Stimulated activated naive CD8-positive, alpha-beta T cell treated with anti-CD3 and anti-CD28 coated beads, Interleukin-15, Interleukin-2, amounts not matched to agents 100 U/mL and 50 U/mL, for 24 hours (primary cell): ENCODE measurements at places on chromosomes 1 and 21.

DNA sequence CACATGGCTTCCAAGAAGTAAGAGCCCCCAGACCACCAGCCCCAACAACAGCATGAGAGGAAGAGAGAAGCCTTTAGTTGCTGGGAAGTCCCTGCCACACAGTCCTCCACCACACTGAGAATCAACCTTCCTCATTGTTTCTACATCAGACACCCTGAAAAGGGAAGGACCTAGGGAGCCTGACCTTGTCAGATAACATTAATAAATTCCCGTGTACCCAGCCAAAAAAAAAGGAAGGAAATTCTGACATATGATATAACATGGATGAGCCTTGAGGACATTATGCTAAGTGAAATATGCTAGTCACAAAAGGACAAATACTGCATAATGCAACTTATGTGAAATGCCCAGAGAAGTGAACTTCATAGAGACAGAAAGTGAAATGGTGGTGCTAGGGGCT is 65.6 kb upstream of the ARHGAP29 start:
- DNase-seq = no peak

DNA sequence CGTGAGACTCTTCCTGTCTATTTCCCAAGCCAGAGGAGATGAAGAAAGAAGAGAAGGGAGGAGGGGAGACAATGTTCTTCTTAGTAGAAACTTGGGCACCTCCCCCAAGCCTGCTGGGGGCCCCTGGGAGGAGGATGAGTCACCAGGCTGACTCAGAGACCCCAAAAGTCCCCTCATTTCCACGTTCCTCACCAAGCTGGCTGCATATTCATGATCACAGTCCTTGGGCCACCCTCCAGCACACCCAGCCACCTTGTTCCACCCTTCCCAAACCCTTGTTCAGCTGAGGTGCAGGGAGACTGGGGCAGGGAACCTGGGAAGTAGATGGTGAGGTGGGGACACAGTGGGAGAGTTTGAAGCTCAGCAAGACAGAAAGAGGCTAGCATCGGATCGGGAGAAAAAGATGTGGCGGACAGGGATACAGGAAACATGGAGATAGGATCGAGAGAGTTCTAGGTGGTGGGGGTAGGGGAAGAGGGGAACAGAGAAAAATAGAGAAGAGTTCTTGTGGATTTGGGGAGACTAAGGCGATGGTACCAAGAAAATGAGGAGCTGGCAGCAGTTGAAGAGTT is 712 bp downstream of the RAB13 start:
- peak; percentile 71 for DNase-seq

DNA sequence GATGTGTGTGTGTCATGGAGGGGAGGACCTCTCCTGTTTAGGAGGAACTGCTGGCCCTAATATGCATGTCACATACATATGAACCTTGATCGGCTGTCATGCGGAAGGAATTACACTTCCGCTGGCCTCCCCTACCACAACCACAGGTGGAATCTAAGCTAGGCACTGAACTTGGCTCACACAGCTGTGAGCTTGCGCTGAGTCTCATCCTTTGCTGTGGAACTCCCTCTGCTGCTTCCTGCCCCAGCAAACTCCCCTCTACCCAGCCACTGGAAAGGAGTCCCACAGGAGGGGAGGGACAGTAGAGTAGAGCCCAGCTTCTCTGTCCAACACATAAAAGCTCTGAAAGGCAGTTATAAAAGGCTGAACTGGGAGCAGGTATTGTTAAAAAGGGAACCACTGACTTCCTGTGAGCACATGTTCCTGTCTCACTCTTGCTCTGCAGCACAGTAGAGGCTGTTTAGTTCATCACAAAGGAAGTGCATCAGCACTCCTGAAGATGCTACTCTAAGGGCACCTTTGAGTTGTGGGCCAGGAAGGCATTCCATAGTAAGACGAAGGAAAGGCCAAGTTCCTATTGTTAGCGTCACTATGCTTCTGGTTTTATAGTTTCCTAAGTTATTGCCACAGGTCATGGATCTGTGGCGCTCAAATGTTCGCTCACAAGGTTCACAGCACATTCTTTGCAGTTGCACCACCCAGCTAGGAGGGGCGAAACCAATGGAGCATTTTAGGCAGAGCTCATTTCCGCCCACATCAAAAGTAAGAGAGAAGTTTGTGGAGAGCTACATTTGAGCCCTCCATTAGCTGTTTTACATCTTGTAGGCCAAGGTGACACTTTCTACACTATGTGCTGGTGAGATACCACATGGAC is 17.7 kb upstream of the PTPRC start:
- peak; percentile 74 for DNase-seq

GRCh38 chr1:202056644-202057334 is 46.4 kb downstream of the ELF3 start:
- no peak for DNase-seq

DNA sequence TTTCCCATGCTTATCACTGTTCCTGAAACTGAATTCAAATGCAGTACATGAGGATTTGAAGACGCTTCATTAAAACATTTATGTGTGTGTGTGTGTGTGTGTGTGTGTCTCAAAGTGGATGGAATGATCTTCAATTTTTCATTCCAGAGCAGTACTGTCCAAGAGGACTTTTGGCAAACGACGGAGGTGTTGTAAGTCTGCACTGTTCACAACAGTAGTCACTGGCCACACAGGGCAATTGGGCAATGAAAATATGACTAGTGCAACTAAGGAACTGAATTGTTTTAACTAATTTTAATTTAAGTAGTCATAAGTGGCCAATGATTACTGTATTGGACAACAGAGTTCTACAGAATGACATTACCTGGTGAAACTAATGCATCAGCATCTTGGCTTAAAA is 5.0 kb downstream of the TAF5L start:
- no peak for DNase-seq

DNA sequence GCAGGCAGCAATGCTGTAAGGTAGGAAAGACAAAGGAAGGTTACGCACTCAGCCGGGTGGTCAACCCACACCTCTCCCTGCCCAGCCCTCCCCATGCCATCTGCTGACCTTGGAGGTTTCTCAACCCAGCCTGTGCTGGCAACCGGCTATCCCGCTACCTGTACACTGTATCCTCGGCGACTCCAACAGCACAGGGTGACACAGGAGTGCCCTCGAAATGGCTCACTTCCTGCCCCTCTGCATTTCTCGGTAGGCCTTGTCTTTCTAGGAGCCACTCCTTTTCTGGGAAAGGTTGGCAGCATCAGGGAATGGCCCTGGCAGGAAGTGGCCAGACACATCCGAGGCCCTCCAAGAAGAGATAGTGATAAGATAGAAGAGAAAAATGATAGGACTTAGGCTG is 124.0 kb downstream of the PROX1 start:
- no peak for DNase-seq

GRCh38 chr1:247475793-247476192 is 17.9 kb upstream of the OR2B11 start:
- DNase-seq = no peak

GRCh38 chr1:94727846-94728715 is 92.1 kb upstream of the SLC44A3 start:
- DNase-seq = no peak

GRCh38 chr1:21783679-21784603 is 992 bp upstream of the USP48 start:
- no peak for DNase-seq

DNA sequence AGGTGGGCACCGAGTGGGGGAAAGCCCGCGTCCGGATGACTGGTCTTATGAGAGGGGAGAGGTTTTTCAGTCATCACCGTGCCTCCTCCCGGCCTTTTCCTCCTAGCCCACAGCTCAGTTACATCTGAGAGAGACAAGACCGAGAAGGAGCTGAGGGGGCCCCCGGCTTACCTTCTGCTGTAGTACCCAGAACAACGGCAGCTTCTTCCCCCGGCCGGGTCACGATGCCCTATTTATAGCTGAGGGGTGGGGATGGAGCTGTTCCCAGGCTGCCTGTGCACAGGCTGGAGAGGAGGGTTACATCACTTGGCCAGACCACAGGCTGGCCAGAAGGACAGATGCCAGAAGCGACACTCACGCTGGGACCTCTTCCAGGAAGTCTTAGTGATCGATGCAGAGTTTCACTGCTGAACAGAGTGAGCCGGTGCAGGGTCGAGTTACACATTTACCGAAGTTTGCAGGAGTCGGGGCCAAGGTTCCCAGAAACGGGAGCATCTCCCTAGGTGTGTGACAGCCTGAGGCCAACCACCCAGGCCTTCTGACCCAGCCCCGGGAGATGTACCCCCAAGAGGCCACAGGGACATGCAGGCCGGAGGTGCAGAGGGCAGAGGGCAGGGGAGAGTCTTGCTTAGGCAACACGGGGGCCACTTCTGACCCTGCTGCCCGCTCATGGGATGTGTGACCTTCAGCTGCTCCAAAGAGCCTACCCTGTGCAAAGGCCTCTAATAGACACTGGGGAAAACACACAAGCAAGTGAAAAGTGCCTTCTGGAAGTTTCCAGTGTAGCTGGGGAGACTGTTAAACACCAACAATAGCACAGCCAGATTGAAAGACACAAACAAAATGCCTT is at the start of gene AGT:
AGT (minus strand) TSS at position 208 of the 850 bp plus-strand sequence. CDS start 3,299 bp downstream, outside the sequence.
- DNase-seq = no peak

DNA sequence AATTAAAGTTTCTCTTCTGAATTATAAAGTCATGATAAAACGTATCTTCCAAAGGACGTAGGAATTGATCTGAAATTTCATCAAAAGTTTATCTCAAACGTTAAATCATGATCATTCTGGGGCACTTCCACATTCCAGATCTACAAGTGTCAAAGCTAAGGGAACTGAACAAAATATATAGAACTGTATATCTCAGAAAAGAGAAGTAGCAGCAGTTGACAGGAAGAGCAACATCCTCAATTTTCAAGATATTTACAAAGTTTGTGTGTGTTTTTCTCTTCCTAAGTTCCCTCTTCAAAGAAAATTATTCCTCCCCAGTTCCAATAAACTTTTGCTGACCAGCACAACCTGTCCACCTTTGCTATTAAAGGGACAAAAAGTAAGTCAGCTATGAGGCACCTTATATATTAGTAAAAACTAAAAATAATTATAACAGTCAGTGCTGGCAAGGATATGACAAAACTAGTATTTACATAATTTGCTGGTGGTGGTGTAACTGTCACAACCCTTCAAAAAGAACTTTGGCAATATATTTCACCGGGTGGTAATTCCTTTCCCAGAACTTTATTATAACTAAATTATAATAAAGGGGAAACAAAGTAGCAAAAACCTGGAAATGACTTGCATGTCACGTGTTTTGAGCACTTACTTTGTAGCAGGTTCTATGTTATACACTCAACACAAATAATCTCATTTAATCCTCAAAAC is 38.5 kb upstream of the EYA3 start:
- no peak for DNase-seq

GRCh38 chr21:35398346-35398982 is 349.4 kb upstream of the RUNX1 start:
- no peak for DNase-seq

- DNase-seq = no peak
Measured at GRCh38 chr21:23111070-23111600, 2112.9 kb downstream of the NCAM2 start.

GRCh38 chr1:204560590-204561150 is 44.5 kb downstream of the MDM4 start:
- no peak for DNase-seq

- DNase-seq = no peak
Measured at GRCh38 chr1:165397944-165398343, 41.4 kb upstream of the LMX1A start.

GRCh38 chr1:235725434-235725833 is 75.8 kb upstream of the GNG4 start:
- no peak for DNase-seq

- no peak for DNase-seq
Measured at GRCh38 chr1:189036628-189037027, 1441.0 kb downstream of the BRINP3 start.

- DNase-seq = peak; percentile 43
Measured at GRCh38 chr1:40363721-40364120, 9.8 kb upstream of the SMAP2 start.

GRCh38 chr1:227792216-227793078 is 23.0 kb upstream of the PRSS38 start:
- DNase-seq = no peak

DNA sequence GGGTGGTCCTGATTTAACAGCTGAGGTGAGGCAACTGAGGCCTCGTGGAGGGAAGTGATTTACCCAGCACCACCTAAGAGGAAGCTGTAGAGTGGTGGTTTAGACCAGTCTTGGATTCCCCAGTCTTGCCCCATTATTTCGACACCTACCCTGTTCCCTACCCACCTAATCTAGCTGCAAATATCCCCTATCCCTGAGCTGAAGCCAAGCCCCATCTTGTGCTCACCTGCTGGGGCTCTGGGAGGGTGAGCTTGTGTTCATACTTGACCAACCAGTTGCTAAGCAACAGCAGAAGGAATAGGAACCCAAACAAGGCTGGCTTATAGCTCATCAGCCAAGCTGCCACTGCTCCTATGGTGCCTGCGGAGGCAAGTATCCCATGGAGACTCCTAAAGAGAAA is 2.0 kb downstream of the TEX46 start:
- DNase-seq = no peak

- peak; percentile 13 for DNase-seq
Measured at GRCh38 chr1:170562646-170563338, 30.8 kb downstream of the GORAB start.

GRCh38 chr1:66237722-66238479 is 296.1 kb upstream of the SGIP1 start:
- no peak for DNase-seq

- no peak for DNase-seq
Measured at GRCh38 chr1:38326135-38326534, 279.5 kb upstream of the POU3F1 start.

DNA sequence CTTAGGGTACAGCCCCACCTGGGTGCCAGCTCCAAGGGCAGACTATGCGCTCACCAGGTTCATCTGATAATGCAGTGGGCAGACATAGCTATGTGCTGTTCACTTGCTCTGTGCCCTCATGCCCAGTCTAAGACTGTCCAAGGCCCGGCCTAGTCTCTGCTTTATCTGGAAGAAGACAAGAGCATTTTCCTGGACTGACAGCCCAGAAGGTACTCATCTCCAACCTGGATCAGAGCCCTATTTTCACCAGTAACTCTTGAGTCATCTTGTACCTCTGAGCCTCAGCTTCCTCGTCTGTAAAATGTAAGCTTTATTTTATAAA is 28.5 kb upstream of the LRRC8C start:
- DNase-seq = peak; percentile 44

DNA sequence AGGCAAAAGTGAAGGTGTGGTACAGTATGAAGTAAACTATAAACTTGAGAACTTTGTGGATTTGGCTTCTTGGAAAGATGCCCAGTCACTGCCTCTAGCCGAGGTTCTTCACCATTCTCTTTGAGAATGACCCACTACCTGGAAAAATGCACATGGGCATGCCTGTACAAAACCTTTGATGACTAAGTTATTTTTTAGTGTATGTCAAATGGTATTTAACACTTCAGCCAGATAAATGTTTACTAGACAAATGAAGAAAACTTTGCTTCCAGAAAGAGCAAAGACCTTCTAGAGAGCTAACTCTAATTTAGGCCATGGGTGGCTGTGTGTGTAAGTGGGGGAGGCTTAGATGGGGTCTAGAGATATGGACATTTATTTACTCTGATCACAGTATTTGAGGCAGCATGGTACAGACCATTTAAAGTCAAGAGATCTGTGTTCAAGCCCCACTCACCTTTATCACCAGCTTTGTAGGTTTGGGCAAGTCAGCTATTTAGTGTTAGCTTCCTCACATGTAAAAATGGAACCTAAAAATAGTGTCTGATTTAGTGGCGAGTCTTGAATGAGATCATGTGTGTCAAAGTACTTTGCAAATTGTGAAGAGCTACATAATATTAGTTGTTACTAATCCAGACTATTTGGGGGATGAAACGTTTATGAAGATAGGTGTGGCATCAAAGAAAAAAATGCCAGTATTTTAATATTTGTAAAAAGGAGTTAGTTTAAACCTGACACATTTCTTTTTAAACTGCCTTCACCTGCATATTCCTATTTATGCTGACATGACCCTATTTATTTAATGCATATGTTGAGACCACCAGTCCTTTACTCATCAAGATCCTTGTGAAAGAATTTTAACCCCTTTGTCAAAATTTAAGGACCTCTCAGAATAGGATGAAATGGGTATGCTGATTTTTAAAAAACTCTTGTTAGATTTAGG is 20.2 kb downstream of the NFYC start:
- no peak for DNase-seq
